Cardiac septum (tissue), 1 donor: ENCODE measurements at places on chromosomes 7 and 10. TPM values are rescaled to one million over a fixed set of nuclear protein-coding genes. Genes with fewer than 3 reads are reported as not detected.

The DYNC1I1 gene
- 24.3 TPM for total RNA-seq

- no peak for DNase-seq
These were observed 32.1 kb downstream of the HIPK2 start for GRCh38 chr7:139745678-139746143.

DNA sequence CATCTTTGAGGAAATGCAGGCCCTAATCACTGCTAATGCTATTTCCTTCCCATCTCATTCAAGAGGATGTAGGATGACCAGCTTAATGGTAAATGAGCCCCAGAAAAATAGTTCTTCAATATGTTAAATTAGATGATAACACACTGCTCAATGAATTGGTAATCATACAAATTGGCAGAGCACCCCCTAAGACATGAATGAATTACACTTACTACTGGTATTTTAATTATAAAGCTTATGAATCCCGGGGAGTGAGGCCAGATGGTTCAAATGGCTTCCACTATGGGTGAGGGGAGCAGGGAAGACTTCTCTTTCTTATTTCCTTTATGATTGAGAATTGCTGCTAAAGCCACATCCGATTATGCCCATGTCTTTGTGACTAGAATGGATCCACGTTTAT, 159.2 kb upstream of the TARP start:
- DNase-seq = no peak

DNA sequence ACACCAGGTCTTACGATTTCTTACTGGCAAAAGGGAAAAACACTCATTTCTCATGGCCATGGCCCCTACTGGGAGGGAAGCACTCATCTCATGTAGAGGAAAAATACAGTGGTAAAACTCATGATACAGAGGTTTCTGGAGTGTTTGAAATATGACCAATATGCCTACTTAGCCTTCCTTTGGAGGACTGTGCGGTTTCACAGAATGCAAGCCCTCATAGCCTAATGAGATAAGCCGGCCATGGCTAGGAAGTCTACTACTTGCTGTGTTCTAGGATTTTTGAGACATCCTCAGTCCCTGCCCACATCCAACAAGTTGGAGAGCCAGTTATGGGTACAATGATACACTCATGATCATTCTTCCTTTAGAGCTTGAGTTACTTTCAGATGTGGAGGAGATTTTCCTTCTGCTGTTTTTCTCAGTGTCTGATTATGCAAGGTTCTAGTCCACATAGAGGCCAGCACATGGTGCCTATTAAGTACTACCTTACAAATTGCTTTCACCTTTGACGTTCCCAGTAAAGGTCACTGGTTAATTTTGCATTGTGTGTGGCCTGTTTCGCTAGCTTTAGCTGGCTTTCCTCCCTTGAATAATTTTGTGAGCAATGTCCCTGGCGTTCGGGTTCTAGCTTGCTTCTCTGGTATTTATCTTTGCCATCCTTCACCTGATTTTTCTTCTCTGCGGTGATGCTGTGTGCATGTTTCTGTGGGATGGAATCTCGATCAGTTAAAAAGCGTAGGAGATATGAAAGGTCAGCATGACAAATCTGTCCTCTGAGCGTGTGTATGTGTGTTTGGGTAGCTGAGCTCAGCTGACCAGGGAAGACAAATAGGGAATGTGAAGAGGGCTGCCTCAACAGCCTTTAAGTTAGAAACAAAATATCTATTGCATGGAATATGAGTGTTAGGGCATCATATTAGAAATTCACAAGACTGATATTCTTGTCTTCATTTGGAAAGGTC, 295.4 kb downstream of the LRMDA start:
- no peak for DNase-seq
